ENCODE measurements at places on chromosomes 1 and 21. TPM values are rescaled to one million over a fixed set of nuclear protein-coding genes. Genes with fewer than 3 reads are reported as not detected.

DNA sequence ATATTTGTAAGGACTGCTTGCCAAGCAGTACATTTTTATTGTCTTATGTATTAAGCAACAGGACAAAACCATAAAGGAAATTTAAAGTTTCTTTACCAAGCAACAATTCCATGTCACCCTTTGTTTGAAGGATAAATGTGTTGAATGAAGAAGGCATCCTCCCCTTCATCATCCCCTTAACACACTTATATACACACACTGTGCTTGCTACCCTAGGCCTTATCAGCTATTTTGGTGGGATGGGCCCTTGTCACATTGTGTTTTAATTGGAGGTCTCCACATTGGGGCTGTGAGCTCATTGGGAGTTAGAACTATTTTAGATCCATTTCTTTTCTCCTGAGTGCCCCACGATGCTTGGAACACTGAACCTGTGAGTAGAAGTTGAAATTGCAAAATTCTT, 1.9 kb downstream of the VANGL1 start:
- no peak for DNase-seq

DNA sequence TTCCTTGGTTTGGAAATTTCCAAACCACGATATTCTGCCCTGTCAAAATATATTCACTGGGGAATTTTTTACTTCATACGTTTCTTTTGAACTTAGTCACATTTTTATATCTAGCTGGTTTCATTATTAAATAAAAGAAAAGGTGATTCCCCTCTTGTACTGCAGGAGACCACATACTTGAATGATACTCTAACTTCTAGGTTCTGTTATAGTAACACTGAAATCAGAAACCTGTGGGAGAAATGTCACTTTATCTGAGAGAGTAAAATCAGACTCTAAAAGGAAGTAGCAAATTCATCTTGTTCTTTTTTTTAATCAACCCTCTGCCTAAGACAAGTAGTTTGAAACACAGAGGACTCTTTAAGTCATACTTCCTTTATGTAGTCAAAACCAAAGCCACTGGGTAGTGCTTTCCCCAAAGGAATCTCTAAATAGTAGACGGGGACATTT, 34.4 kb downstream of the MRPL39 start:
- peak; percentile 14 for DNase-seq

DNA sequence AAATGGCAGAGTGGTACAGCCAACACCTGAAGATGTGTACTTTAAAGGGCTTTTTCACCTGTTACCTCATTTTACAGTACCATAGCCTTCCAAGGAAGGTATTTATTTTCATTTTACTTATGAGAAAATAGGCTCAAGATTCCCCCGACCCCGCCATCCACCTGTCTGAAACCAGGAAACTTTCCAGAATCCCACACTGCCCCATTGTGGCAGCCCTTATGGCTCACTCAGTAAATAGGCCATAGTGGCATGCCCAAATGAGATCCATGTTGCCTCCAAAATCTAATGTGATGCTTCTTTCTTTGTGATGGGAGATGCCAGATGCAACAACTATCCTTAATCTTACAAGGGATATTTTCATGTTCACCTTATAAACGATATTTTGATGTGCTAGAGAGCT, 97.8 kb downstream of the EBNA1BP2 start:
- DNase-seq = peak; percentile 27

DNA sequence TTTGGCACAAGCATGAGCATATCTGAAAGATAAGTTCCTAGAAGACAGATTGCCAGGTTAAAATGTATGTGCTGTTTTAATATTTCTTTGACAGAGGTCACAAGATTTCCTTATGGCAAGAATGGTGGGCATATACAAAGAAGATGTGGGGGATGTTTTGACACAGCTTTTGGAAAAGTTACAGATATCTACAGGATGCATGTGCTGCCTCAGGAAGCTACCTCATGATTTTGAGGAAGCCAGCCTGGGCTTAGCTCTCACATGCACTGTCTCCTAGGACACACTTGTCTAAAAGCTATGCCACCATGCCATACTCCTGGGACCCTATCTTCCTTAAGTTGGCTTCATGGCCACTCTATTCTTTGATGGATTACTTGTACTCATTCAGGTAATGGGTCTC, 99.9 kb downstream of the C1orf94 start:
- DNase-seq = no peak

GRCh38 chr21:45548711-45549491, 6.7 kb upstream of the SLC19A1 start:
- DNase-seq = no peak

- DNase-seq = no peak
Measured at GRCh38 chr1:2290171-2290578, 62.1 kb downstream of the SKI start.

GRCh38 chr1:53478502-53478818, 19.3 kb downstream of the DMRTB1 start:
- no peak for DNase-seq

DNA sequence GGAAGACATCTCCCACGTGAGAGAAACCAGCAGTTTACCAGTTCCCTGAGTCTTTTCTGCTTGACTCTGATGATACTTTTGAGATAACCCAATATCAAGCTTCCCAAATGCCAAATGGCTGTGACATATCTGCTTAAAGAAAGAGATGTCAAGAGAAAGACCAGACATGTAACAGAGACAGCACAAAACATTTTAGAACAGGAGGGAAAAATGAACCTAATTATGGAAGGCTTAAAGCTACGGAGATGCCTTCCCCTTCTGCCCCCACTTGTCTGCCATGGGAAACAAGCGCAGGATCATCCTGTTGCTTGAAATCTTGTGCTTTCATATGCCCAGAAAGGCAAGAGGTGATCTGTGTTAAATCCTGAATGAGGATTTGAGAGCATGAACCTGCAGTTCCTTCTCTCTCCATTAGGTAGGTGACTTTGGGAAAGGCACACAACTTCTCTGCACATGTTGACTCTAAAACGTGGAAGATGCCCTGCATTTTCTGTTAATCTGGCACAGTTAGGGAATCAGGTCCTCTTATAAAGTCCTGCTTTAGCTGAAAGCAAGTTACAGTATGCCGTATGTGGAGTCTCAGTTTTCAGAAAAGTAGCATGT, 46.7 kb upstream of the MTR start:
- no peak for DNase-seq

GRCh38 chr1:176820391-176821031, 344.0 kb downstream of the ASTN1 start:
- no peak for DNase-seq

DNA sequence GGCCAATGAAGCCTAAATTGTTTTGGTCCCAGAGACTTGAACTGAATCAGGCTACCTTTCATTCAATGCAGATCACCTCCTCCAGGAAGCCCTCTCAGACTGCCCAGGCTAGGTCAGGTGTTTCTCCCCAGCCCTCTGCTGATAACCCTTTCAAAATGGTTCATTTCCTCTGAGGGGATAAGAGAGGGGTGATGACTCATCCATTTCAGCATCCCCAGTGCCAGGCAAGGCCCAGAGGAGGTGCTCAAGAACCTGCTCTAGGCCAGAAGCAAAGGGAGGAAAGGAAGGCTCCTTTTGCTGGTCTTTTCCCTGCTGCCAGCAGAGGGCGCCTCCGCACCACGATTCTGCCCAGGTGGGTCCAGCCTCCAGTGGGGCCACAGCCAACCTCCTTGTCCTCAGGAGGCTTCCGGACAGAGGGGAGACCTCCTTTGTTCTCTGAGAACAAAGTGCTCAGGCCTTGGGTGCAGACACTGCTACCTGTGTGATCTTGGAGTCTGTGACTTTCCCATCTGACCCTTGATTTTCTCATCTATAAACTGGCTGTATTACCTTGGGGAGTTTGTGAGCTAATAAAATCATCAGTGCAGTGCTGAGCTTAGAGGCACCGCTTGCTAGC, 45.3 kb upstream of the ARHGEF10L start:
- peak; percentile 62 for DNase-seq

DNA sequence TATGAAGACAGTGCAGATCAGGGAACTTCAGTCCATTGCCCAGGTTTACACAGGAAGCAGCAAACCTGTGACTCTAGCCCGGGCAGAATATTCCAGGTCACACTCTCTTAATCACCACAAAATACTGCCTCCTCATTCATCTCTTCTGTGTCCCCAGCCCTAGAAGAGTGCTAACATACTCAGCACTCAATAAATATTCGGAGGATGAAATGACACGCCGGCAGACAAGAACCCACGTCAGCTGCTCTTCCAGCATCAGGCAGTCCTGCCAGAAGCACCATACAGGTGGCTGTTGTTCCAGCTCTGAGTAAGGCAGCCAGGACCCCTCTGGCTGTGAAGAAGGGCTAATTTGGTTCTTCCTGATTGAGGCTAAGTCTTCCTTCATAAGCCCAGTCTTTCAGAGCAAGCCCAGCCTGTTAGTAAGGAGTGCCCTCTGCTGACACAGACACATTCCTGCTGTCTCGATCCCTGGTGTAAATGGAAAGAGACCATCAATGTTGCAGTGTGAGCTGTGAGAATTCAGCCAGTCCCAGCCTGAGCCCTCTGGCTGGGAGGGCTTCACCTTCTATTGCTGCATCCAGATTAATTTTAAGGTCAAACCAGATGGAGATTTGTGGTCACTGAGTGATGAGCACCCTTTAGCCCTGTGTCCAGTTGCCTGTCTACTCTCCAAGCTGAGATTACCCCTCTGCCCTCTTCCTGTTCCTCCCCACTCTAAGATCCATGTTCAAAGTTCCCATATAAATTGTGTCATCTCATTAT, 45.0 kb upstream of the KIRREL1 start:
- DNase-seq = peak; percentile 53

DNA sequence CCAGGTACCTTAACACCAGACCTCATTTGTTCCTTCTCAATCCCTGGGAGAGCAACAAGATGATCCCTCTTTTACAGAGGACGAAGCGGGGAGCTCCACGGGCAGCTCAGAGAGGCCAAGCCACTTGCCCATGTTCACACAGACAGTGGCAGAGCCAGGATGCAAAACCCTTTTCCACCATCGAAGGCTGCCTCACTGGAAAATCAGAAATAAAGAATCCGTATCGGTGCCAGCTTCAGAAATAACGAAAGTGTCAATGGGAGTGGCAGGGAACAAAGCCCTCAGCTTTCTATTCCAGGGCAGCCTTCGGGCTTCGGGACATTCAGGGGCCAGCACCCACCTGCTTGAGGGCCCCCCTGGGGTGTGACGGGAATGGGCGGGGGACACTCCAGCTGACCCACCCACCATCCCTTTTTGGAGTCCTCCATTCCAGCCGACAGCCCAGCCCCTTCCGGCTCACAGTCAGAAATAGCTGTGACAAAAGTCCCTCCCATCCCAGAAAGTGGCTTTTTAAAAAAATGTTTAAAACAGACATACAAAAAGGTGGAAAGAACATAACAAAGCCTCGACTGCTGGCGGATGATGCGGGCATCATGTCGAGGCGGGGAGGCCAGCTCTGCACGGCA, 6.0 kb downstream of the IFFO2 start:
- DNase-seq = peak; percentile 80

DNA sequence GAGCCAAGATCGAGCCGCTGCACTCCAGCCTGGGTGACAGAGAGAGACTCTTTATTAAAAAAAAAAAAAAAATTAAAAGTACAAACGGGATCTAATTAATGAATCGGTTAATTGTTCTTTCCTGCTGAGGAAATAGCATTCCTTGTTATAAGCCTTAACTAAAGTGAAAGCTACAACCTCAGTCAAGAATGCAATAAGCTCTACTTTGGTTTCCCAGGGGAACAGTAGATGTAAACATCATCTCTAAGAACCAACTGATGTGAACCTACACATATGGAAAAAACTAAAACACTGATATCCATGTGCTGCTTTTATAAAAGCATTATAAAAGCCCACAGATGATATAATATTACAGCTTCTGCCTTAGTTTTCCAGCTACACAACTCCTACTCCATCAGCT, 41.9 kb downstream of the LPGAT1 start:
- DNase-seq = no peak

DNA sequence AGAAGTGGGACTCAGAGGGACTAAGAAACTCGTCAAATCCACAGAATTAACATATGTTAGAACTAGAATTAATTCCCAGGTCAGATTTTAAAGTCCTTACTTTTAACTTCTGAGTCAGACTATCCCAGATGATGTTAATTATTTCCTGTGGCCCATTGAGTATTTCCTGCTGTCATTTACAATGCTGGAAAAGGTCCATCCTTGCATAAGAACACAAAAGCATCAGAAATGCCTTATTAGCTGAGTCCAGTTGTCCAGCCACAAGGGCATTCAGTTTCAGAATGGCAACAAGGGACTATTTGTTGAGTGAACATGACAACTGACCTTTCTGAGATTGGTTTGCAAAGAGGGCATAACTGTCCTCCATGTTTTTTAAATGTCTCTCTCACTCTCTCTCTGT, 16.5 kb upstream of the HIVEP3 start:
- DNase-seq = peak; percentile 18

DNA sequence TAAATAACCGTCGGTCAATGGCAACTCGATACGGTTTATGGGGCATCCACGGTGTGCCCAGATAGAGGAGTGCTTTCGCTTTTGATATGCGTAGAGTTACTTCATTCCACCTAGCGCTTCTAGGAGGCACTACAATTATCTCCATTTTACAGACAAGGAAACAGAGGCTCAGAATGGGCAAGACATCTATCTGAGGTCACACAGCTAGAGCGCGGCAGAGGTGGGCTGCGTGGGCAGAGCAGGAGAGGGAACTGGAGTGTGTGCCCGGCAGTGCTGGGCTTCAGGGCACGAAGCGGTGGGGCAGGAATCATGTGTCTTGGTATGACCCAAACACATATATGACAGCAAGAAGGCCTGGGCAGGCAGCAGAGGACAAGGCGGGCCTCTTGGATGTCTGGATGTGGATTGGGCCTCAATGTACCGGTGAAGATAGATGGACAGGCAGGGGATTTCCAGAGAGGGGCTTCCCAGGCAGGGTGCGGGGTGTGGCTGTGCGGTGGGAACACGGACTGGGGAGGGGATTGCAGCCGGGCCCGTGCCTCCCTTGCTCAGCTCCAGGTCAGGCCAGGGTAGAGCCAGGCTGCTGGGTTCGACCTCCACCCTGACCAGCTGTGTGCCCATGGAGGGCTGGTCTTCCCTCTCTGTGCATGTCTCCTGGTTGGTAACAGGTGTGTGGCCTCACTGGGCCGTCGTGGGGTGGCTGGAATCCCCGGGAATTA, 21.2 kb downstream of the TP73 start:
- DNase-seq = no peak

DNA sequence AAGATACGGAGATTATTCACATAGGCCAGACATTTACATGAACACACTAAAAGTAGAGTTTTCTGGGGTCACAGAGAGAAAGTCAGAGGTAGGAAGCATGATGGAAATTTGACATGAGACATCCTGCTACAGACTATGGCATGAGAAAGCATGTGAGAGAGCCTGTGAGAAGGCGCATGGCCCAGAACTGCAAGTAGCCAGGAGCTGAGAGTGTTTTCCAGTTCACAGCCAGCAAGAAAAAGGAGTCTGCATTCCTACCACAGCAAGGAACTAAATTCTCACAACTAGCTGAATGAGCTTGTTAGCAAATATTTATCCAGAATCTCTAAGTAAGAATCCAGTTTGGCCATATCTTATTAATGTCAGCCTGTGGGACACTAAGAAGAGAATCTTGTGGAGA, 673.3 kb downstream of the BRINP3 start:
- no peak for DNase-seq

DNA sequence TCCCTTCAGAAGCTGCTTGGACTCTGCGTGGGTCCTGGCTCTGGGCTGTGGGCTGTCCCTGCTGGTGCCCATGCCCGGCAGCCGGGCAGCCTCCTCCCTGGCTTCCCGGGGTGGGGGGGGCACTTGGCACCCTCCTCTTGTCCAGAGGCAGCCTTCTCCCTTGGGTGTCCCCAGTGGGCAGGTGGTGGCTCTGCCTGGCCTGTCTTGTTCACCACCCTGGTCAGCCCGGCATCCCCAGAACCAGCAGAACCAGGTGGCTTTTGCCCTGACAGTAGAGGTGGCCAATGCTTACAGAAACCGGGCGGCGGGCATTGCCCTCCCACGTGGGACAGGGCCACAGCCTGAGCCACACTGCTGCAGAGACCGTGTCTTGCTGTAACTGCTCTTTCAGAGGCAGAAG, 38.0 kb downstream of the CFAP74 start:
- DNase-seq = no peak

MGST3 gene
- total RNA-seq = 103 TPM

EDARADD gene
- total RNA-seq = not detected

LCE3D gene
- not detected for total RNA-seq
